Activated CD4-positive, alpha-beta T cell treated with anti-CD3 and anti-CD28 coated beads for 1 hour (primary cell): ENCODE measurements at places on chromosomes 2 and 18.

- DNase-seq, result no peak
These were observed 120.7 kb upstream of the PXDN start for GRCh38 chr2:1864981-1865421.

DNA sequence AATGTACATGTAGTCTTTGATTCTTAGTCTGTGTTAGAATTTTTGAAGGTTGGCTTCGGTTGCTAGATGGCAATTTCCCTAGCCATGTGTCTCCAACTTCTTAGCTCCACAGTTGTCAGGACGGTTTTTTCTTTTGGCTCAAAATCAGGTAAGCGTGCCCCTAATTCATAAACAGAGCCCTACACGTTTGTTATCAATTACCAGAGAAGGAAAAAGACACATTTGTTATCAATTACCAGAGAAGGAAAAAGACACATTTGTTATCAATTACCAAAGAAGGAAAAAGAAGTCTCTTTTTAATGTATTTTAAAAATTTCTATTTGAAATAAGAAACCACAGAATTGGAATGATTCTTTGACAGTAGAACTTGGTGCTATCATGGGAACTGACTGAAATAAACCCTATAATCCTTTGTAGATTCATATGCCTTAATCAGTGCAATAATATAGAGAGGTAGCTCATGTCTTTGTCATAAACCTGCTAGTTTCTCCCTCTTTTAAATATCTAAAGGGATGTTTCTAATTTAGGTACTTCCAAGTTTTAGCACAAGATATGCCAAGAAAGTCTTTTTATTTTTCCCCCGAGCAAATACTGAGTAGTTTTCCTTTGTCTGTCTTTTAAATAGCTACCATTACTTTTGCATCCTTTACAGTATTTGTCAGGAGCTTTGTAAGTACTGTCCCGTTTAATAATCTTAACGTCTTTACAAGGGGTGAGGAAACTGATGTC is 35.9 kb downstream of the CAMKMT start:
- DNase-seq, result no peak

DNA sequence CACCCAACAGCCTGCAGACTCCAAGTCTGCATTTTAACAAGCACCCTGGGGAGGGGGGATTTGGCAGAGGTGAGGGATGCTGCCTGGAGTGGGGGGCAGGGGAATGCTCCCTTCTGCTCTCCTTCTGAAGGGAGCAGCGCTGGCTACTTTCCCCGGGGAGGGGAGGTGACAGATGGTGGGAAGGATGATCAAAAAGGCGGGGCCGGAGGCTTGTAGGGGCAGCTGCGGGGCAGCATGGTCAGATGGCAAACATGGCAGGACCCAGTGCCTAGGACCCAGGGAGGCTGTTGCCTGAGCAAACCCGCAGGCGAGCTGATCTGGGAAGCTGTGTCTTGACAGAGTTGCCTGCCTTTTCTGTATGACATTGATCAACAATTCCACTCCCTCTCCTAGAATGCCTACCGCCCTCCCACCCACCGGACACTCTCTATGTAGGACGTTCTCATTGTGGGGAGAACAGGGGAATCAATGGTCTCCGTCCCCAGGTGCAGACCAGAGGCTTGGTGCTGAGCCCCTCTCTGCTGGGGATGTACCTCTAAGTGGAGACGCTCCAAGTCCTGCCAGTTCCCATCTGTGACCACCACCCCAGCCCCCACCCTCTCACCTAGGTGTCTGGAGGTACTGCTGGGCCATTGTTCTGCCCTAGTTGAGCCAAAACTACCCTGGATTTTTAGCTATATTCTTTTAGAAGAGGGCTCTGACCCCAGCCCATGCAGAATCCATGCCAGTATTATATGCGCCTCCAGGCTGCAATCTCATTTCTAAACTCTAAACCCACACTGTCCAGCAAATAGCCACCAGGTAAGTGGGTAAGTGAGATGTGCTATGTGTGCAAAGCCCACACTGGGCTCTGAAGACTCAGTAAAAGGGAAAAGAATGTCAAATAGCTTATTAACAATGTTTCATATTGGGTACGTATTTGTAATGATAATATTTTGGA is 89.7 kb upstream of the SEC11C start:
- no peak for DNase-seq

GRCh38 chr2:15170070-15170775 is 390.9 kb downstream of the NBAS start:
- no peak for DNase-seq

DNA sequence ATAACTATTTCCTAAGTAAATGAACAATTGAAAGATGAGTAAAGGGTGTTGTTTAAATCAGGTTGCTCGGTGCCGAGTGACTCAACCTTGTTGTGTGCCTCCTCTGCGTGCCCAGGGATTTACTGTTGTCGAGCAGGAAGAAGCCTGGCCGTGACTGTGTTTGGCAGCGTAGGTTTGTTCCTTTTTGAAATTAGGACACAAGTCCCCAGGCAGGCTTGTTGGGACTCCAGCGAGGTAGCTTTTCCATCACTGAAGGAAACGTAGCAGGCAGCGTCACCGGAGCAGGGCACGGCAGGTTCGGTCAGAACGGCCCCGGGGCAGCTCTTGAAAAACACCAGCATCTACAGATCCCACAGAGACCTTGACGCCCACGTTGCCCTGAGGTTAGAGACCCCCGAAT is 48.6 kb downstream of the TMEM18 start:
- DNase-seq, result no peak

DNA sequence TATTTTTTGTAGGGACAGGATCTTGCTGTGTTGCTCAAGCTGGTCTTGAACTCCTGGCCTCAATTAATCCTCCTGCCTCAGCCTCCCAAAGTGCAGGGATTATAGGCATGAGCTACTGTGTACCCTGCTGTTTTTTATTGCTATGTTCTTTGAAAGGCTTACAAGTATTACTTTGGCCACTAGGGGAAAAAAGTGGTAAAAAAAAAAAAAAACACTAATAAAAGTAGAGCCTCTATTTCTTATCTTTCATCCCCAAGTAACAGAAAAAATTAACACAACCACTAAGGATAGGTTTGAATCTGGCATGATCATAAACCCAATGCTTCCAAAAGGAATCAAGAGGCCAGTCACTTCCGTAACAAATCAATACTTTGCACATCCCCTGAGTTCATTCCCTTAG is 11.6 kb downstream of the NOL10 start:
- no peak for DNase-seq

DNA sequence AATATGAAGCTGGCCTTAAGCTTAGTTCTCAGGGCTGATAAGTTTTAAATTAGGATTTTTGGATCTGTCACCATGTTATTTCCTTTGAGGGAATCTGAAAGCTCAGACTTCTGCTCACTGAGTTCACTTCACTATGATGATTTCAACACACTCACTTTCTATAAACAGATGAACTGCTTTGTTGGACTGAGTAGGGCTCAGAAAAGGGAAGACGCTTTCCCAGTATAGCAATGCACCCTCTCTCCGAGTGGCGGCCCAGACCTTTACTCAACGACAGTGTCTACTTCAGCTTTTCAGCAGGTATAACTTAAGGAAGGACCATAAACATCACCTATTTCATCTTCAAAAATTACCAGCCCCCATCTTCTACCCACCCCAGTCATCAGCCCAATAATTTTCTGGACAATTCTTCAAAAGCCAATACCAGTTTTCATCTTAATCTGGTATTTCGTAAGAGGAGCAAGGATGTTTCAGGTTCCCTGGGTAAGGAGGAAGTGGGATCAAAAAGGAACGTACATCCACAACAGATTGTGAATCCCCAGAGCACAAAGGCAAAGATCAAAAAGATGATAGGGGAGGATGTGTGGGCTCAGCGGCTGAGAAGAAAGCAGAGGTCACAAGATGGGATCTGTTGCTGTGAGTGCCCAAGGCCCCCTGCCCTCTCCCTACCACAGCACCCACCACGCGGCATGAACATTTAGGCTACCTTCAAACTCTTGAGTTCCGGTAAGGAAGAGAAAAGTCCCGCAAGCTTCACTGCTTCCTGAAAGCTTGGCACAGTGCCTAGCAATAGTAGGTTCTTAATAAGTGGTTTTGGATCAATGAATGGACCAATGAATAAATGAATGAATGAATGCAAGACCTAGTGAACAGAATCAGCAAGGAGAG is 41.9 kb downstream of the LPIN2 start:
- no peak for DNase-seq

GRCh38 chr18:22999212-22999611 is 66.1 kb downstream of the RBBP8 start:
- DNase-seq, result no peak

- no peak for DNase-seq
These were observed 89.0 kb downstream of the SPRED2 start for GRCh38 chr2:65343386-65343785.

GRCh38 chr2:69205491-69205890 is 181.5 kb downstream of the GFPT1 start:
- no peak for DNase-seq

GRCh38 chr2:17422061-17422460 is 96.2 kb downstream of the RAD51AP2 start:
- DNase-seq, result no peak

DNA sequence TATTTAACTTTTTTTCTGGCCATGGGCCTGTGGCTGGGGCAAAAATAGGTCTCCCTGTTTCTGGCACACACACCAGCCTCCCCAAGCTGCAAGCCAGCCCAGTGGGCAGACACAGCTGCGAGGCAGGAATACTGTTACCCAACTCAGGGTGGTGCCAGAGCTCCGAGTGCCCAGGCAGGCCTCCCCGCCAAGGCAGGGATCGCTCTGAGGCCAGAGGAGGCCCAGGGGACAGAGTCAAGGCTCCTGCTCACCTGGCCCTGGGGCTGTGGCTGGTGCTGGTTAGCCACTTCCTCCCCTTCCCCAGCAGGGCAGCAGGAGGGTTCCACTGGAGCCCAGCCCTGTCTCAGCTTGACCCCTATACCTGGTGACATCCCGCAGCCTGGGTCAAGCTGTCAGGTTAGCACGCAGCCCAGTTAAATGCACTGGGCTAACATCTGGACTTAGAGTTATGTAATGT is 67.1 kb upstream of the EPAS1 start:
- no peak for DNase-seq

- DNase-seq, result no peak
These were observed at the start of gene LYPD1 for GRCh38 chr2:132669908-132670495. Gene LYPD1 (minus strand): TSS chr2:132670205. CDS start chr2:132669932, 273 bp downstream.

DNA sequence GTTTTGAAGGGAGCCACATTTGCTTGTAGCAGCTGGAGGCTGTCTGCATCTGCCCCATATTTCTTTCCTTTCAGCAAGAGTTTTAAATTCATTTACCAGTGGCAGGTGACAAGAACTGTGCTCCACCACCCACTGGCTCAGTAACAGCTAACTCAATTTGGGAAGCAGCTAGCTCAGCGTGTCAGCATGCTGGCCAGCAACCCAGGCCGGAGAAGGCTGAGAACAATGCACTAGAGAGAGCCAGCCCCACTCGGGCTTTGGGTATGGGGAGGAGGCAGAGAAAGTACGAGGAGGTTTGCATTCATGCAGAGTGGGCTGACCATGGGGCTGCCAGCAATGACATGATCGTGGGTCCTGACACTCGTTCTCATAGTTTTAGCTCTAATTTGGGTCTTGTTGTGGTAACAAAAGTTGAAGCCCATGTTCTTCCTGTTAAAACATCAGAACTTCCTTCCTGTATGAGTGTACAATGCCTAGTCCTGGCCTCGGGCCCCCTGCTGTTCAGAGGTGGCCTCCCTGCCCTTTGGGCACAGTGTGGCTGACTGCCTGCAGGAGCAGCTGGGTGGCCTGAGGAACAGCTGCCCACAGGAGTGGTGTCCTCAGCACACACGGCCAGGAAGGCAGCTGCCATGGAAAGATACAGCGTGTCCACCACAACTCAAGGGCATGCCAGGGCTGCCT is 23.0 kb downstream of the CDC42EP3 start:
- no peak for DNase-seq

- peak; percentile 51 for DNase-seq
These were observed 213.6 kb downstream of the TNS1 start for GRCh38 chr2:217789003-217789735.

- no peak for DNase-seq
These were observed 18.8 kb upstream of the CD207 start for GRCh38 chr2:70854411-70854810.

- DNase-seq, result no peak
These were observed 42.3 kb upstream of the DOK6 start for GRCh38 chr18:69358212-69358895.
